ENCODE measurements at places on chromosomes 11 and 22.

DNA sequence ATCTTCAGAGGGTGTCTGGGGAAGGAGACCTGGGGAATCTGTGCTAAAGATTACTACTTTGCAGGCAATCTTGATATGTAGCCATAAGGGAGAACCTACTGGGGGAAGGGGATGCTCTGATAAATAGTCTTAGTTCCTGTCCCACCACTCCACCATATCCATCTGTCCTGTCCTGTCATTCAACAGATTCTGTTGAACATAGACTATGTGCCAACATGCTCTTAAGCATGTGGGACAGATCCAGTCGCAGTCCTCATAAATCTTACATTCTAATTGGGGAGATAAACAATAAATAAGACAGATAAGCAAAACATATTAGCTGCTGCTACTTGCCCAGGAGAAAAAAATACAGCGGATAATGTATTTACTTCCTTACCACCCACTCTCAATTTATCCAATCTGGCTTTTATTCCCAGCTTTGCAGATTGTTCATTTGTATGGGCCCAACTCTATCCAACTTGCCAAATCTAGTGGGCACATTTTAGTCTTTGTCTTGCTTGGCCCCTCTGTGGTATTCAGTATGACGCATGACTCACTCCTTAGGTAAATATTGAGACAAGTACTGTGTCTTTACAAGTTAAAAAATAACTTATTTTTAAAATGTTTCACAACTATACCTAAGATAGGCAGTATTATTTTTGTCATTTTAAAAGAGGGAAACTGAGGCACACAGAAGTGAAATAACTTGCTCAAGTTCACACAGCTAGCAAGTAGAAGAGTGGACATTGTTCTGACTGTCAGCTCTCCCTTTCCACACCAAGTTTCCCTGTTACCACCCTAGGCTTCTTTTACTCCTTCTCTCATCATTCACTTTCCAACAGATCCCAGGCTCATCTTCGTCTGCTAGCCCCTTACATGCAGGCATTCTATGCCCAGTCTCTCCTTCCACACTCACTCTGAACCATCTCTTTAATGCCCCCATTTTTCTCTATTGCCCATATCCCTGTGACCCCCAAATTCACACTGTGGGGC is 133.6 kb upstream of the SESN3 start:
- no peak for DNase-seq

GRCh38 chr11:35347921-35348331 is 71.4 kb downstream of the SLC1A2 start:
- no peak for DNase-seq

GRCh38 chr22:21990445-21991303 is 8.1 kb upstream of the TOP3B start:
- DNase-seq, result no peak

DNA sequence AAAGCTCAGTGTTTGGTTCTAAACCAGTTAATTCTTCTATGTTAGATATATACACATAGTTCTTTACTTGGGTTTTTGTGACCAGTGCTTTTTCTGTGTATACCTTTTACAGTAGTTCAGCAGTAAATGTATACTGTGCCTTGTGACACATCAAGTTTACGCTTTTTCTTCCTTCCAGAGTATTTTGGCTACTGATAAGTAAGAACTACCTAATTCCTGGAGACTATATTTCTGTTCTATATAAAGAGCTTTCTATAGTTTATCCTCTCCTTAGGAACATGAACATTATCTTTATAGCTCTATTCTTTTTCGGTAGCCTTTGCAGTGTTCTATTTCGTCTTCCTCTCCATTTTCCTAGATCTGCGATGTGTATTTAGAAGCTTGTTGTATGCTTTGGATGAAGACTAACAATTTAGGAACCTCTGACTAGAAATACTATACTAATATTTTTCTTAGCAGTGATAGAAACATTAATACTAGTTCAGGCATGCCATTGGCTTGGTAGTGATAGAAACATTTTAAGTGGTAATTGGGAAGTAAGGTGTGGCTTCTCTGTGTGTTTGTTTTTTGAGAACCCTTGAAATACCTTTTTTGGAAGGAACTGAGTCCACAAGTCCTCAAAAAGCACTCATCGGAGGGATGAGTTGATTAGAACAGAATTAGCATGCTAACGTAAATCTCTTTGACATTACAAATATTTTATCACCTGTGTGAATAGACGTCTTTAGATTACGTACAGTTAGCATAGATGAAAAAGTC is 74.6 kb downstream of the ARHGEF12 start:
- no peak for DNase-seq

GRCh38 chr11:118128721-118129470 is 23.7 kb downstream of the SCN4B start:
- DNase-seq, result no peak

- no peak for DNase-seq
Observed at GRCh38 chr22:50010676-50011446, 1.7 kb downstream of the IL17REL start.

DNA sequence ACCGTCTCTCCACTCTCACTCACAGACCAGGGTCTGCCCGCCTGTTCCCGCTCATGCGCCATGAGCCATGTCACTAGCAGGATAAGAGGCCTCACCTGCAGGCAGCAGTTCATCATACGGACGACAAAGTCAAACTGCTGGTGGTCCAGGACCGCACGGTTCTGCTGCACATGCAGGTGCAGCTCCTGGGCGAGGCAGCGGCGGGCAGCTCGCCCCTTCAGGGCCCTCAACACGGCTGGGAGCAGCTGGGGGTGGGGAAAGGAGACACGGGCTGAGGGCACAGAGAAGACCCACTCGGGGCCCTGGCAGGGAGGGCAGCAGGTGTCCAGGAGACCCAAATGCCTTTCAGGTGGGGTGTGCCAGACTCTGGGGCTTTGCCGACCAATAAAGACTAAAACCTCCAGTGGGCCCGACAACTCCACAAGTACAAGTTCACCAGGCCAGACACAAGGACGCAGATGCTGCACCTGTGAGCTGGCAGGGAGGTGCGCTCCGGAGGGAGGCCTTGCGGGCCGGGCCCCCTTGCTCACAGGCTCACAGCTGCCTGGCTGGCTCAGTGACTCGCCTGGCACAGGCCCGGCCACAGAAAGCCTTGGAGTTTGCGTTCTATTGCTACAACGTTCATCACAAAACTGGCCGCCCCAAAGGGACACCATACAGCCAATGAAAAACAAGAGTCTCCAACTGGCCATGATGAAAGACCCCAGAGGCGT is 11.5 kb downstream of the SBF1 start:
- DNase-seq, result no peak

GRCh38 chr11:26914968-26915367 is 78.9 kb upstream of the FIBIN start:
- DNase-seq, result no peak

DNA sequence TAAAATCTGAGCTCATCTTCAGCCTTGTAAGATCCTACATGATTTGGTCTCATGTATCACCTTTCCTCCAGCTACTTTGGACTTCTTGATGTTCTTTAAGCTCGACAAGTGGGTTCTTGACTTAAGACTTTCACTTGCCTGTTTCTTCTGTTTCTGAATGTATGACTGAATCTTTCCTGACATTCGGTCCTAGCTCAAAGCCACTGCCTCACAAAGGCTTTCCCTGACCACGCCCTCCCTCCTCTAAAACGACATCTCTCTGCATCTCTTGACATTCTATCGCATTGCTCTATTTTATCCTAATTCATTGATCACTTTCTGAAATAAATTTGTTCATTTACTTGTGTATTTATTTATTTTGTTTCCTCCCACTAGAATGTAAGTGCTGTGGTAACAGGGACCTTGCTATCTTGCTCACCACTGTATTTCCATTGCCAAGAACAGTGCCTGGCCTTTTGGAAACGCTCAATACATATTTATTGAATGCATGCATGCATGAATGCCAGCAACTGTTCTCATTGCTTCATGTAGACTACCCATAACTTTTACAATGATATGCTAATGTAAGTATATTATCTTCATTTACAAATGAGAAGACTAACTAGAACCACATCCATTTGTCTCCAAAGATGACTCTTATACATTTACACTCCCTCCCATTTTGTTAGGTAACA is 43.0 kb downstream of the LMO2 start:
- DNase-seq, result no peak

- DNase-seq, result no peak
Observed at GRCh38 chr11:117146521-117146920, 2.4 kb downstream of the PAFAH1B2 start.

- no peak for DNase-seq
Observed at GRCh38 chr11:67256477-67257135, 9.7 kb upstream of the GRK2 start.

GRCh38 chr11:95363708-95364107 is 132.7 kb upstream of the SESN3 start:
- DNase-seq, result no peak

DNA sequence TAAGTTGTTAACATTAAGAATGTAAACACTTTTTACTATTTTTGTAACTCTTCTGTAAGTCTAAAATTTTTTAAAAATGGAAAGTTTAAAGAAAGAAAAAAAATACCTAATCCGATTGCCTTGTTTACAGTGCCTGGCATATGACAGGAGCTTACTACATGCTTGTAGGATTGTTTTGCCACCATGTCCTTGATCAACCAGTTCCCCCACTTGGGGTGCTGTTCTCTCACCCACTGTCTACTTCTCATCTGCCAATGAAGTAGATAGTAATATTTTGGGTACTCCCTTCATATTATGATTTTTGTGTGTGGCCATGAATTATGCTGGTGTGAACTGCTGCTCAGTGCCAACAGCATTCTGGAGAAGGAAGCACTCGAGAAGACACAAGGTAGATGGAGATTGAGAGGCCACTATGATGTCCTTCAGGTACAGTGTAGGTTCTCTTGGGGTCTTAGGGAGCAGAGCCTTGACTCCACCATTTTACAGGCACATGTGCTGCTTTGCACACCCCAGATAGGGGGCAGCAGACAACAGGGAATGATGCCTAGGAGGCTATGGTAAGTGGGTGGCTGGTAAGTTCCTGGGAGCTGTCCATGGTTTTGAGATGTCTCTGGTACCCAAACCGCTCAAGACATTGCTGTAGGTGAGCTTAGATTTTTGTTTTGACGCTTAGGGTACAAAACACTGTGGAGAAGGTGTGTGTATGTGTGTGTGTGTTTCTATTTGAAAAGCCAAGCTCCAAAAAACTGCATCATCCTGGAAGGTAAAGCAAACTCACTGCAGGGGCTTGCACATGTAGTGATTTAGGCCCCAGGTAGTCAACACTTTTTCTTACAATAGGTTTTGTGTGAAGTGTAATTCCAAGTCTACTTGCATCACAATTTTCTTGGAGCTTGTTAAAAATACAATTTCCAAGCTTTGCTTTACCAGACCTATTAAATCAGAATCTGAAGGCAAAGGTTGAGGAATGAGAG is 494.5 kb upstream of the LARGE1 start:
- DNase-seq, result no peak

- no peak for DNase-seq
Observed at GRCh38 chr11:134350381-134350780, 18.6 kb downstream of the GLB1L2 start.

DNA sequence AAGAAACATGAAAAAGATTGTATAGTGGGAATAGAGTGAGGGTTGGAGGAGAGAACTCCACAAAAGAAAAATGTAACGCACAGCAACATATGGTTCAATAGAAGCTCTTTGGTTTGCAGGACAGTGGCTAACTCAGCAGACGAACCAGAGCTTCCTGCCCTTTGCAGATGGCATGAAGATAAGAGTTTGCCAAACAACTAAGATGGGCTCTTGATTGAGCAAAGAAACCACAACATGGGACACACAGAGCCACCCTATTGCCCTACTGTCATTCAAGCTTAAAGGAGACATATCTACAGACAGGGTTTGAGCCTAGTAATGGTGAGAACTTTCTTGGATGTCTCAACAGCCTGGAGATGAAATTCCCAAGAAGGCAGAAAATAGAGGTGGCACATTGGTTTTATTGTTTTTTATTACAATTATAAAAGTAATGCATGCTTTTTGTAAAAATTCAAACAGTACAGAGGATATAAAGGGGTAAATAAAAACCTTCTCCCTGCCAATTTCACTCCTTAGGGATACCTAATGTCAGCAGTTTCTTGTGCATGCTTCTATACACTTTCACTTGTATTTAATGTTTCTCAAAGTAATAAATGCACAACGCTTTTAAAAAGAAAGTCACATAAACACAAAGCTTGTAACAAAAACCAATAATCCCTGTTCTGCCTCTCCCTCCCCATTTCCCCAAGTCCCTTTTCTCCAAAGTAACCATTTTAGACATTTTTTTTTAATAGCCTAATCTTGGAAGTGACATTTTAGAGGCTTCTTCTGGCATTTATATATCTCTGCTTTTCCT is 63.7 kb downstream of the COPB1 start:
- no peak for DNase-seq

DNA sequence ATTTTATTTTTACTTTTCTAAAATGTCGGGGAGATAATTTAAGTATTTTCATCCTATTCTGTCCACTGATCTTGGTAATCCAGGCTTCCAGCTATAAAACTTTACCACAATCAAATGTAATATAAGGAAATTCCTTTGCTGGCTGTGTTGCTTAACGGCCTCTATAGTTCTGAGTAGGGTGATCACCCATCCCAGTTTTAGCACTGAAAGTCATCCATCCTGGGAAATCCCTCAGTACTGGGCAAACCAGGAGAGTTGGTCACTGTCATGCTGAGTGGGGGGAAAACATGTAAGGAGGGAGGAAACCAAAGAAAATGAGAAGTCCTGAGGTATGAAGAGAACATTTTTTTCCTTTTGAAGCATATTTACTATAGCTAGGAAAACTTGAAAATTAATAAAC is 12.8 kb upstream of the BACE1-AS start:
- DNase-seq, result no peak

DNA sequence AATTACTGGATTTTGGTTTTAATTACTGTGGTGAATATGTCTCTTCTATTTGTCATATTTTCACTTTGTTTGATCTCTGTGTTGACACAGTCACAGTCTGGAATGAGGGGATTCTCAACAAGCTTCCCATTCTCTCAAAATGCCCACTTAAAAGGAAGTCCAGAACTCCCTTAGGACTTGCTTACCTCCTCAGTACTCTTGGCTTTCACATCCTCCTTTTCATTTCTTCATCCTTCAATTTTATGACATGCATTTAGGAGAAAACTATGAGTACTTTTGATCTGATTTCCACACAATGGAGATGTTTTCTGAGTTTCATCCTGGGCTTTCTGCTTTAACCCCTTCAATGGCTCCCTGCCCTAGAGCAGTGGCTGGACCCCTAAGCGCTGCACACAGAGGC is 49.3 kb upstream of the FLI1 start:
- no peak for DNase-seq

GRCh38 chr11:73288192-73288872 is 16.2 kb downstream of the P2RY6 start:
- DNase-seq, result no peak

DNA sequence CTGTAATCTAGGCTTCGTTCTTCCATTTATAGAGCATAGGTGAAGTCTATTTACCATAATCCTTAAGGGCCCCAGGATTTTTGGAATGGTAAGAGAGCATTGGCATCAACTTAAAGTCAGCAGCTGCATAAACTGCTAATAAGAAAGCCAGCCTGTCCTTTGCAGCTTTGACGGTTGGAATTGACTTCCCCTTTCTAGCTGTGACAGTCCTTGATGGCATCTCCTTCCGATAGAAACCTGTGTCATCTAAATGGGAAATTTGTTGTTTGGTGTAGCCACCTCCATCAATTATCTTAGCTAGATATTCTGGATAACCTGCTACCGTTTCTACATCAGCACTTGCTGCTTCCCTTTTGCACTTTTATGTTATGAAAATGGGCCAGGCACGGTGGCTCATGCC is 58.0 kb upstream of the GLYATL1B start:
- DNase-seq, result no peak

- no peak for DNase-seq
Observed at GRCh38 chr11:2461956-2462542, 17.2 kb downstream of the KCNQ1 start.

All from stimulated activated CD8-positive, alpha-beta memory T cell treated with anti-CD3 and anti-CD28 coated beads, Interleukin-4, amount 100 ng/mL, for 1 hour (primary cell).